ENCODE measurements at places on chromosomes 3 and 15.

DNA sequence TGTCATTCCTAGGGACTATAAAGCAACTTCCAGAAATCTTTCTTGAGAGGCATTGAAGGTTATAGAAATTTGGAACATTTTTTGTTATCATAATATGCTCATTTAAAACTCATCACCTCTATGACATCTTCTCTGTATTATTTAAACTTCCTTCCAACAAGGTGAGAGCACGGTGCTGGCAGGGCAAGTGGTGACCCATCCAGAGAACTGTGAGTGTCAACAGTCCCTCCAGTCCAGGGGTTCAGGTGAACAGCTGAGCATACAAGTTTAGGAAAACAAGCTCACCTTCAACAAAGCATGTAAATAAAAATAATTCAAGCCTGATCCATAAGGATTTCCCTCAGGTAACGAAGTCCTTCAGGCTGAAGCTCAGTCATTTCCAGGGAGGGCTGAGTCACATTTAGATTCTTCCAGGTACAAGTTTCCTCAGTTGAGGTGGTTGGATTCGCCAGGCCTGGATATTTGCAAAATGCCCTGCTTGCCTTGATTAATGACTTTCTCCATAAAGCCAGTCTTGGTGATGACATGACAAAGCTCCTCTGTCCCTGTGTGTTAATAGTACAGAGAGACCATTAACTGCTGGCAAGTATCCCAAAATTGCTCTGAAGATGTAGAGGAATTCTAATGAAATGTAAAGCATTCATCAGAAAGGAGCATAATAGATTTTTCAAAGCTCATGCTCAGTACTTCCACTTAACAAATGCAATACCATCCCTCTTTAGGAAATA is 263.6 kb upstream of the GADL1 start:
- peak; percentile 62 for DNase-seq

DNA sequence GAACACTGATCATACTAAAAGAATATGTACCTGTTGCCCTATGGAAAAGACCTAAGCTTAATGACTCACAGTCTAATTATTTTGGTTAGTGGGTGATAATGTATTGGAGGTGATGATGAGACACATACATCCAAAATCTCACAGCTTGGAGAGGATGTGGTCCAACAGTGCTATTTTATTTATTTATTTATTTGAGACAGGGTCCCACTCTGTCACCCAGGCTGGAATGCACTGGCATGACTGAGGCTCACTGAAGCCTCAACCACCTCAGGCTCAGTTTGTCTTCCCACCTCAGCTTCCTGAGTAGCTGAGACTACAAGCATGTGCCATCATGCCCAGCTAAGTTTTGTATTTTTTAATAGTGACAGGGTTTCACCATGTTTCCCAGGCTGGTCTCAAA is 35.0 kb downstream of the LPP start:
- no peak for DNase-seq

DNA sequence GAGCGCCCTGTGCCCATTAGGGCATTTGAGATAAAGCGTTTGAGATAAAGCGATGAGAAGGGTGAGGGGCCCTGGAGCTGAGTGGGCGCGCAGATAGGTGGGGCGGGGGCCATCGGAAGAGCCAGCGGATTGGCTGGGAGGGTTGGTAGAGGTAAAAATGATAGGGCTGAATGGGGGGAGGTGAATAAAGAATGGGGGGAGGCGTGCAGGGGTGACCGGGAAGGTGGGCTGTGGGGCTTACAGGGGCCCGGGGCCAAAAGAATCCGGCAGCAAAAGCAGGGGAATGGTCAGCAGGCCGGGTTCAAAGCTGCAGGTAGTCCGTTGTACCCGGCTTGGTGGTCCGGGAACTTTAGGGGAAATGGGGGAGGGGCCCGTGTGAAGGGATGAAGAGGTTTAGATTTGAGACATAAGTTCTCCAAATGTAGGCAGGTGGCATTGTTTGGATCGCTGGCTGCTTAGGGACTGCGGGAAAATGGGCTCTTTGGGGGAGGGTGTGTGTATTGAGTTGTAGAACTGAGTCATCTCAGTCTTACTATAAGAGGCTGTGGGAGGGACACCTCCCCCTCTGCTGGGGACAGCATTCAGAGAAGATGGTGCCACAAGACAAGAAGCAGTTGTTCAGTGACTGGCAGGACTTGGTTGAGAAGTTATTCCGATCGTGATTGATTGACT is 610 bp downstream of the ARID3B start:
- DNase-seq = peak; percentile 91

DNA sequence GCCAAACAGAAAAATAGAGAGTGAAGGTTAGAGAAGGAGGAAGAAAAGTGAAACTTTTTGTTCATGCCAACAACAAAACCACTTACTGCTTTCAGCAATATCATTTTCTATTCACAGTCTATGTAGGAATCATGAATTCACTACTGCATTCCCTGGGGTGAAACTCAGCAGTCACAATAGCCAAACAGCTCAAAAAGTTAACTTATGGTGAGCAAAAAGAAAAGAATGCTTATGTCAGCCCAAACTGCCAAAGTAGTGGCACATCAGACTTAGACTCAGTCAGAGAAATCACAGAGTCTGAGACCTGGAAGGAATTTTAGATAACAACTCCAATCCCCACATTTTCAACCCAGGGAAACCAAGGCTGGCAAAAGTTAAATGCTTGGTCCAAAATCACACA is 238.7 kb upstream of the TMCO5A start:
- no peak for DNase-seq

DNA sequence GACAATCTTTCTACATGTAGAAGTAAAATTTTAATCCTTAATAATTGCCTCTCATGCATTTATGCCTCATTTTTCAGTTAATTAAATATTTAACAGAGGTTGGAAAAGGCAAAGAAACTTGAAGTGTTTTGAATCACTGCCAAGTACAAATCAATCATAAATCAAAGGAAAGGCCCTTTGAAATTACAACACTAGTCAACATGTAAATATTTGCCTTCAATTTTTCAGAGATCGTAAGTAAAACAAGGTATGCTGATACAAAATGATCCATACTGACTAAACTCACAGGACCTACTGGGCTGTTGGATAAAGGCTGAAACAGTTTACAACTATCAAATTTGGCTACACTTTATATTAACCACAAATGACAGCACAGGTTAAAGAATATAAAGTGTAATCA is 33.9 kb downstream of the ZBBX start:
- DNase-seq = no peak

DNA sequence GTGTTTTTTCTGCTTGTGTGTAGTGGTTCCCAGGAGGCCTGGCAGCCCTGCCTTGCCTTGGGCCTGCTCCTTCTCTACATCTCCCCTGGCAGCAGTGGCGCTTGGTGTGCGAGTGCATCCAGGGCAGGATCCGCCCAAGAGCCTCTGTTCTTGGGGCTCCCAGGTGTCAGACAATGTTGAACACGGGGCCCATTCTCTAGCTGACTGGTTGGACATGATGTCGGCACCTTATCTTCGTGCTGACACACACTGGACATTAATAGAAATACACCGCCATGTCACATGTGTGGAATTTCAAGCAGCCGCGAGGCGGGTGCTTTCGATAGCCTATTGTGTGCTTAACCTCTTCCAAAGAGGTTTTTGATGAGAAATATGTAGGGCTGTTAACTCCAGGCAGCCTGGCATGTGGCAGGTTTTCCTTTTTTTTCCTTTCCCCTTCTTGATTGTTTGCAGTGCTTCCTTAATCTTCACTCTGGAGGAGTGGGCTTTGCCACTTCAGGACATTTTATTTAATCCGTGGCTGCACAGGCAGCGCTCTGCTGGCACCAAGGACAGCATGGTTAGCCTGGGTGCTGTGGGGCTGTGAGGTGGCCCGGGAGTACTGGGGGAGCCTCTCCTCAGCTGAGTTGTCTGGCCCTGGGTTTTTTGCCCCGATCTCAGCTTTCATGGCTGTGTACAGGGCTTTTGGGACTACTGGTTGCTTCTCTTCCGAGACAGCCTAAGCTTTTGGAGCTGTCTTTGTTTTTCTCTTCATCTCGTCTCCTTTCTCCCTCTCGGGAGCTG is 42.5 kb downstream of the CHCHD6 start:
- DNase-seq = no peak

DNA sequence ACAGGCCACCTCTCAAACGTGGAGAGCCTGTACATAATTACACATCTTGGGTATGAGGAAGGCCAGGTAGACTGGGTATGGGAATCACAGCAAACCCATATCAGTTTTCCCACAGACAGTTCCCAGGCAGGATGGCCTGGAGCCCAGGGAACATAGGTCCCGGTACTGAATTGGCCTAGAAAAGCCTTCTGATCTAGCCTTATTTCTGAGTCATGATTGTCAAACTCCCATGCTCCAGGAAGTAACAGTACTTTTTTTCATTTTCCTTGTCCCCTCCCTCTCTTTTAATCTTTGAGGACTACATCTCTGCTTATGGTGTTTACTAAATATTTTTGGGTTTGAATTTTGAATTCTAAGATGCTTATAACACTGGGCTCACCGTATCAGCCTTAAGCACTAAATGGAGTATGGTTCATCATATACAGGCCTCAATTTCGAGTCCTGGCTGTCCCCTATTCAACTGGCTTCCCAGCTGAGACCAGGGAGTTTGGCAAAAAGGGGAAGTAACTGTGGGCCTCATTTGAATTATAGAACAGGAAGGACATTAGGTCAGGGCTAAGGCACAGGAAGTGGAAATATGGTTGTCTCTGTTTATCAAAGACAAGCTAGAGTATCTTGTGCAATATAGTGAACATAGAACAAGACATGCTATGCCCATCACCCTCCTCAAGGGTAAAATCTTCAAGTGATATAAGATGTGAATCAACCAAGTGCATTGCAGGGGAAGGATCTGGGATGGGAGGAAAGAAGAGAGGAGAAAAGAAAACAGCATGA is 494.6 kb downstream of the NTRK3 start:
- no peak for DNase-seq

GRCh38 chr3:61808526-61808925 is 247.2 kb downstream of the PTPRG start:
- peak; percentile 72 for DNase-seq
